ENCODE measurements at places on chromosomes 1 and 21. TPM values are rescaled to one million over a fixed set of nuclear protein-coding genes. Genes with fewer than 3 reads are reported as not detected.

DNA sequence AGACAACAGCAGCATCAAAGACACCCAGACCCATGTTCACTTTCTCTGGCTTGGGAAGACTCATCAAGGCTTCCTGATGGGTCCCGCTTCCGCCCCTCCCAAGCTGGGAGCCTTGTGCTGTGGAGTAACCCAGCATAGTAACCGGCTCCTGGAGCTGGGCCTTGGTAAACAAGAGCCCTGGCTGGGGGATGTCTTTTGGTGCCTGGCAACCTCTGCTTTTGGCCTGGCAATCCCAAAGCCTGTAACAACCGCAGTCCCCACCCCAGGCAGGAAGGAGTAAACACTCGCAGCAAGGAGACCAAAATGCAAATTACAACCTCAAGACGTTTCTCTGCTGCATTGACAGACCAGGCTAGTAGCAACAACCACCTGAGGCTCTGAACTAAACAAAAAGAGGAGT, 16.9 kb upstream of the THRAP3 start:
- no peak for DNase-seq

GRCh38 chr1:151008244-151009205, at the start of gene PRUNE1:
PRUNE1 (plus strand) TSS chr1:151008449; CDS start chr1:151008633, 184 bp downstream.
- DNase-seq: peak; percentile 95

PRDM16 gene
- 7.3 TPM for polyA plus RNA-seq

DNA sequence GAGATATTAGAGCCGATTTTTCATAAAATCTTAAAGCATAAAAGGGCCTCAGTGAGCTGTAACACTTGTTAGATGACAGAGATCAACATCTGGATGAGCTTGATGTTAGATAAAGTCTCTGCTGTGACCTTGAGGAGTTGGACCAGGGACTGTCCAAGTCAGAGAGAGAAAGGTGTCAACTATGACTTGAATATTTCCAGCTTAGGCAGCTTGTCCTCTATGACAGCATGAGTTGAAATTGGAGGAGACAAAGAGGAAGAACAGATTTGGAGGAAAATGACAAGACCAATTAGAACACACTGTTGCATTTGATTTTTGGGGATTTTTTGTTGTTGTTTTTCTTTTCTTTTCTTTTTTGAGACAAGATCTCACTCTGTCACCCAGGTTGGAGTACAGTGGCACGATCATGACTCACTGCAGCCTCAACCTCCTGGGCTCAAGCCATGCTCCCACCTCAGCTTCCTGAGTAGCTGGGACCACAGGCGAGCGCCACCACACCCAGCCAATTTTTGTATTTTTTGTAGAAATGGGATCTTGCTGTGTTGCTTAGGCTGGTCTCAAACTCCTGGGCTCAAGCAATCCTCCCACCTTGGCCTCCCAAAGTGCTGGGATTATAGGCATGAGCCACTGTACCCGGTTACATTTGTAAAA, 35.3 kb upstream of the CLIC4 start:
- DNase-seq: no peak

DNA sequence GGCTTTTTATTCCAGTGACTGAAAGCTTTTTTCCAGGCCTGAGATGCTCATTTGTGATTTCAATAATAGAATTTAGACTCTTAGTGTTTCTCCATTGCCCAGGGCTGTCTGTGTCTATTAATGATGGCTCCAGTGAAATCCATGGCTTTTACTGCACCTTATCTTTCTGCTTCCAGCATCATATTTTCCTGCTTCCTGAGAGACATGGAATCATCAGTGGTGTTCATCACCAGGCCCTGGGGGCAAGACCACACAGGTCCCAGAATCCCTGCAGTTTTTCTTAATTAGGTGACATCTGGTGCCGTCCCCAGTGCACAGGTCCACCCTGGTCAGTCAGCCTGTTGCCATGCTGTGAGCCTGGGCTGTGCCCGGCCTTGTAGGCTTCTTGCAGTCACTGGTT, 15.5 kb downstream of the NT5C1A start:
- no peak for DNase-seq

DNA sequence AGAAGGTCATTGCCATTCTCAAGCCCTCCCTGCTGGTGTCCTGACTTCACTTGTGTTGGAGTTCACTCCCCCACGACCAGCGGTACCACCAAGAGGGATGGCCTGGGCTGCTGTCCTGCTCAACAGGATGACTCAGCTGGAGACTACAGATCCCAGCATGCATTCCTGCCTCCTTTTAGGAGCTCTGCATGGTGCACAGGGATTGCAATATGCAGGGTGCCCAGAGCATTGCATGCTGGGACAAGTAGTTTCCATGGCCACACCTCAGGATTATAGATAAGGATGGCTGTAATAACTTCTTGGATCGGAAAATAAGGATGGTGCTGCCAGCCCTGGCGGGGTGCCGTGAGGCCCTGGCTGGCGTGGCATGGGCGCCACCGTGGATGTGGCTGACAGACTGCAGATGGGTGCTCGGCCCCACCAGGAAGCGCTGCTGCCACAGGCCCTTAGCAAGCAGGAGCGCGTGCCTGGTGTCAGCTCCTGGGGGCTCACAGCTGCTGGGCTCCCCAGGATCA, 150.0 kb downstream of the CASZ1 start:
- DNase-seq: no peak

RGSL1 gene
- not detected for polyA plus RNA-seq

SLC6A9 gene
- polyA plus RNA-seq: 6.8 TPM
